ENCODE measurements at places on chromosomes 7 and 10. TPM values are rescaled to one million over a fixed set of nuclear protein-coding genes. Genes with fewer than 3 reads are reported as not detected.

The SEMA3D gene
- 0.98 TPM for polyA plus RNA-seq

The ZNF735 gene
- polyA plus RNA-seq = not detected

The MORN4 gene
- polyA plus RNA-seq = 47.9 TPM

The HGF gene
- polyA plus RNA-seq = 0.22 TPM

The TYSND1 gene
- polyA plus RNA-seq = 2.1 TPM

The HOXA5 gene
- not detected for polyA plus RNA-seq

Measured in Purkinje cell (primary cell).